ENCODE measurements at places on chromosomes 6 and 20.
A peak's percentile ranks its signal among the peaks of the same experiment; 100 is the strongest.

- no peak for DNase-seq
Observed at GRCh38 chr6:157755746-157756411, 67.2 kb upstream of the SNX9 start.

DNA sequence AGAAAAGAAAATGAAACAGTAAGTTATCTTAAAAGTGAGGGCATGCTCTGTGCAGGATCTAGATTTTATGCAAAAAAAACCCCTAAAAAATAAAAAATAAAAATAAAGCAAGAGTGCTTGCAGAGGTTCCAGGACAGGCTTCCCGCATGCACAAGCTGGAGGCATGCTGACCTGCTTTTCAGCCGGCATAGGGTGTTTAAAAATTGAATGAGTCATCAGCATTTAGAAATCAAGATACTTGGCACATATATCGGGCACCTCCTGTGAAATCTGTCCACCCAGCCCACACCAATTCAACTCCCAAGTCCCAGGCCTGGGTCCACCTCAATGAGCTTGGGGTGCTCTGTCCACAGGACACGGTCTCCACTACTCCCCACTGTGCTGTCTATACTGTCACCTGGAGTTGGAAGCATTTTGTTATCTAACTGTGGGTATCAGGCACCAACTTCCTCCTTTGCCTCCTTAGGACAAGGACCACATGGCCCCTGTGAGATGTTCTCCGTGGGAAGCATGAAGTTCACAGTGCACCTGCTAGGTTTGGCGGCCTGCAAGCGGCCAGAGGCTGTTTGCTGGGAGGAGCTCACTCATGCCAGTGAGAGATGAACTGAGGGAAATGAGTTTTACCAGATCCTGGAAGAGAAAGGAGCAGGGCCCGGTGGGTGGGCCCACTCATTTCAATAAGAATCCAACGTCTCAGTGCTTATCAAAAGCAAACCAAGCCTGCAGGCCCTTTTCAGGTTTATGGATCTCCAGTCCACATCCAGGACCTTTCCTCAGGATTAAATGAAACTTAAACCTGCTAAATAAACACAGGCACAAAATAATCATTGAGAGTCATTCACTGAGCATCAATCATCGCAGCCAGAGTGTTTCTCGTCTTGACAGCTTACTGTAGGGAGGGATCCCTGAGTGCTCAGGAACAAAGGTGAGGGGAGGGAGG is 121.1 kb downstream of the FOXA2 start:
- peak; percentile 35 for DNase-seq

DNA sequence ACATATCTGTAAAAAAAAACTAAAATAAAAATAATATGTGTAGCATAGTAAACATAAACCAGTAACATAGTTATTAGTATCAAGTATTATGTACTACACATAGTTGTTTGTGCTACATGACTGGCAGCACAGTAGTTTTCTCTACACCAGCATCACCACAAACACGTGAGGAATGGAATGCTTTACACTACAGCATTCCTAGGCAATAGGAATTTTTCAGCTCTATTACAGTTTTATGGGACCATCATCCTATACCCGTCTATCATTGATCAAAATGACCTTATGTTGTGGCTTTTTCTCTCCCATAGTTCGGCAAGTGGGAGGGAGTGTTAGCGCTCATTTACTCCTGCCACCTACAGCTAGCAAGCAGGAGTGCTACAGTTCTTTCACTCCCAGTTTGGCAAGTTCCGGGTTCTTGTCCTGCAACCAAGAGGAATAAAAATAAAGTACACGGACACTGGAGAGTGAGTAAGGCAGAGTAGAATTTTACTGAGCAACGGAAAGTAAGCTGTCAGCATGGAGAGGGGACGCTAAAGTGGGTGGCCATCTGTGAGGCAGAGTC is 196.8 kb upstream of the HSF2 start:
- DNase-seq: no peak

DNA sequence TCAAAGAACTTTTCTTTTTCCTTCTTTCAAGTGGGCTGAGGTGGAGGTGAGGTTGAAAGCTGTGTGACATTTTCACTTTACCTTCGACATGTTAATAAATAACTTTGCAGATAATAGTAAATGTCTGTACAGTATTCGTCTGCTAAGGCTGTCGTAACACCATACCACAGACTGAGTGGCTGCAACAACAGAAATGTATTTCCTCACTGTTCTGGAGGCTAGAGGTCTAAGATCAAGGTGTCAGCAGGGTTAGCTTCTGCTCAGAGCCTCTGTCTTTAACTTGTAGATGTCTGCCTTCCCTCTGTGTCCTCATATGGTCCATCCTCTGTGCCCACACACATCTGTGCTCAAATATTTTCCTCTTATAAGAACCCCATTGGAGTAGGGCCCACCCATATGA is 14.9 kb downstream of the PHACTR2 start:
- DNase-seq: no peak

DNA sequence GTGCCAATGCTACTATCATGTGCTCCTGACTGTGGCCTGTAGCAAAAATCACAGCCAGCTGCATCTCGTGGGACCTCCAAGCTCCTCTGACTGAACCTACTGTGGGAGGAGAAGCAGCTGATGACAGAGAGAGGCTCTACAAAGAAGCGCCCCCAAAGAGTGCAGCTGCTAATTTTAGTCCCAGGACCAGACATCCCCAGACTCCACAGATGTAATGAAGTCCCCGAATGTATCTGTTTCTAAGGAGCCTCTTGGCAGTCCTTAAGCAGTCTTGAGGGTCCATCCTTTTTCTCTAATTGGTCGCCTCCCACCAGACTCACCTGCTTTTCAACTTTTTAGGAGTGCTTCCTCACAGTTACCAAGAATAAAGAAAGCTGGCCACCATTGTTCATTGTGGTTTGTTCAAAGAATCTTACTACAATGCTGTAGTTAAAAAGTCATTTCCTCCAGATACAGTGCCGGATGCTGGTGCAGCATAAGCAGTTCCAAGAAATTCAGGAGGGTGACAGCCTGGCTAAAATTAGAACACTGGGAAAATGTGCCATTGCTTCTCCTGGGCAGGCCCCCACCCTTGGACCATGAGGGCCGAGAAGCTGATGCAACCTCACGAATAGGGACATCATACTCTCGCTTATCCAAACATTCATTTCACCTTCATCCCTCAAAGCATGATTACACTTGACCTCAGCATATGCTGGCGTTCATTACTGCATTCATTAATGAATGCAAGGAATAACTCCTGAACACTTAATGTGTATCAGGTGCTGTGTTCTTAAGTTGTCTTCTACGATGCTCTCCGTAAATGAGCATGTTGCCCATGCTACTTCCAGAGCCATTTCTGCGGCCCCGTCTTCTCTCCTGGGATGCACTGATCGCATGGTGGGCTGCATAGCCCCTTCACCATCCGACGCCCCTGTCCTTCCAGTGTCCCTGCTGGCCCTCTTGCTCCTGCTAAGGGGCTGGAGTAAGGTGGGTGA is 66.4 kb downstream of the LY86 start:
- DNase-seq: no peak

- DNase-seq: no peak
Observed at GRCh38 chr6:163085426-163085825, 329.1 kb upstream of the QKI start.

DNA sequence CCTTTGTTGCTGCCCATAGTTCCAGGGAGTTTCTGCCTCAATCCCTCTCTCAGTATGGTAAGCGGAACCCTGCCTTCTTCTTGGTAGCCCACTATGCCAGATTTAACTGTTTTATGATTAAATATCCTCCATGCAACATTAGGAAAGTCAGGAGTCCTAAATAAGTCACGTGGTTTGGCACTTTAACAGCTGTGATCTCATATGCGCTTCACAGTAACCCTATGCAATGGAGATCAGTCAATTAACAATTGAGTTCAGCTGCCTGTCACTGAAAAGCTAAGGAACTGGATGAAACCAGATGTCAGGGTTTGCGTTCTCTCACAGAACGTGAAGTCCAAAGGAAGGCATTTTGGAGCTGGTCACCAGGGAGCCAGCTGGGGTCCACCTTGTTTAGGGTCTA is 81.6 kb downstream of the PSMB1 start:
- DNase-seq: no peak

- no peak for DNase-seq
Observed at GRCh38 chr6:39279539-39279938, 34.7 kb downstream of the KCNK17 start.

DNA sequence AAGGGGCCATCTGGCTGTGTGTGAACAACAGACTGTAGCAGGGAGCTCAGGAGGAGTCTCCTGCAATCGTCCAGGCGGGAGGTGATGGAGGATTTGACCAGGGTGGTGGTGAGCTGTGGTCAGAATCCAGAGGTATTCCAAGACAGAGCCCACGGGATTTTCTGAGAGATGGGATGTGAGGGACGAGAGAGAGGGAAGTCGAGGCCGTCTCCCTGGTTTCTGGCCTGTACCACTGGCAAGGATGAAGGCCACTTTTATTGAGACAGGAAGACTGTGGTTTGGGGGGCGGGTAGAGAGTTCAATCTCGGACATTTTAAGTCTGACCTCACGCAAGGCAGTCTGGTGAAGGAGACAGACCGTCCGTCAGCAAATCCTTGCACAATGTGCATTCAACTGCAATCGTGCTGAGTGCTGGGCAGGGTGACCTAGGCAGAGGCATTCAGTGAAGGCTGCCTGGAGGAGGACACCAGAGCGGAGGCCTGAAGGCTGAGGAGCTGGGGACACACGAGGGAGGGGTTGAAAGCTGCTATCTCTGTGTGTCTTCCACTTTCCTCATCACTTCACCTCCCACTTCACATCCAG is 53.9 kb downstream of the PREX1 start:
- no peak for DNase-seq

- no peak for DNase-seq
Observed at GRCh38 chr20:49768204-49769047, 44.2 kb upstream of the SLC9A8 start.

DNA sequence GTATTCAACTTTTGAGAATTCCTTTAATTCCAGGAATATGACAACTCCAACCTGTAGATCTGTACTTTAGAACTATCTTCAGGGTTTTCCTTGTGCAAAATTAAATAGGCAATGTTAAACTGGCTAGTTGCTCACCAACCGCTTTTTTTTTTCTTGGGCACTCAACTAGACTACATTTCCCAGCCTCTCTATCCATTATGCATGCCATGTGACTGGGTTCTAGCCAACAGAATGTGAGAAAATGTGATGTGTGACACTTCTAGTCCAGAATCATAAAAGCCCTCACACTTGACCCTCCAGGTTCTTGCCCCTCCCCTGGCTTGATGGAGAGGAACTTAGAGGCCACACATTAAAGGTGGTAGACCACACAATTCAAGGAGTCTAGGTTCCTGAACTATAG is 166.0 kb downstream of the LMBRD1 start:
- DNase-seq: no peak

DNA sequence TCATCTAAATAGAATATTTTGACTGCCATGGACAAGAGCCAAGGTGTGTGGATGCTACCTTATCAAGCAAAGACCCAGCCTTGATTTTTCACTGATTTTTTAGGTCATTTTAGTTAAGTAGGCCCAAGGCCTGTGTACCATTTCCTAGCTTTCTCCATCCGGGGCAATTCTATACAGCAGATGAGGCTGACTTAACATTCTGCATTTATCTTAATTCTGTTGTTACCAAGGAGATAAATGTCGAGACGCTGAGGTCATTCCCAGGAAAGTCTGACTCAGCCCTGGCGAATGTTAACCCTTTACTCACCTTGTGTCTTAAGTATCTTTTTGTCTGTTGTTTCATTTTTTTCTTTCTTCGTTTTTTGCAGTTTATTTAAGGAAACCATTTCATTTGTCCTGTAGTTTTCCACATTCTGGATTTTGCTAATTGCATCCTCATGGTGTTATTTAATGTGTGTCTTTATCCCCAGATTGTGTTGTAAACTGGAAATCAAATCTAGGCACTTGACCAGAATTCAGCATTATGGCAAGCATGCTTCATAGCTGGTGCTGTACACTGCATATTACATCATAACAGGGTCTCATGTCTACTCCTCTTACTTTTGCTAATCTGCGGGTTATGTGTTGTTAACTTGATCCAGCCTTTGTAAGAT is 277.0 kb downstream of the CDKAL1 start:
- DNase-seq: no peak

- no peak for DNase-seq
Observed at GRCh38 chr6:154974485-154975149, 20.5 kb upstream of the TIAM2 start.

- DNase-seq: no peak
Observed at GRCh38 chr6:19472850-19473249, 364.3 kb upstream of the ID4 start.

GRCh38 chr6:133092771-133093170 is 148.4 kb upstream of the EYA4 start:
- no peak for DNase-seq

GRCh38 chr6:39048481-39049399 is at the start of gene GLP1R:
TSS of gene GLP1R (plus strand) at chr6:39048781. CDS start at chr6:39048841, 60 bp downstream.
- no peak for DNase-seq

DNA sequence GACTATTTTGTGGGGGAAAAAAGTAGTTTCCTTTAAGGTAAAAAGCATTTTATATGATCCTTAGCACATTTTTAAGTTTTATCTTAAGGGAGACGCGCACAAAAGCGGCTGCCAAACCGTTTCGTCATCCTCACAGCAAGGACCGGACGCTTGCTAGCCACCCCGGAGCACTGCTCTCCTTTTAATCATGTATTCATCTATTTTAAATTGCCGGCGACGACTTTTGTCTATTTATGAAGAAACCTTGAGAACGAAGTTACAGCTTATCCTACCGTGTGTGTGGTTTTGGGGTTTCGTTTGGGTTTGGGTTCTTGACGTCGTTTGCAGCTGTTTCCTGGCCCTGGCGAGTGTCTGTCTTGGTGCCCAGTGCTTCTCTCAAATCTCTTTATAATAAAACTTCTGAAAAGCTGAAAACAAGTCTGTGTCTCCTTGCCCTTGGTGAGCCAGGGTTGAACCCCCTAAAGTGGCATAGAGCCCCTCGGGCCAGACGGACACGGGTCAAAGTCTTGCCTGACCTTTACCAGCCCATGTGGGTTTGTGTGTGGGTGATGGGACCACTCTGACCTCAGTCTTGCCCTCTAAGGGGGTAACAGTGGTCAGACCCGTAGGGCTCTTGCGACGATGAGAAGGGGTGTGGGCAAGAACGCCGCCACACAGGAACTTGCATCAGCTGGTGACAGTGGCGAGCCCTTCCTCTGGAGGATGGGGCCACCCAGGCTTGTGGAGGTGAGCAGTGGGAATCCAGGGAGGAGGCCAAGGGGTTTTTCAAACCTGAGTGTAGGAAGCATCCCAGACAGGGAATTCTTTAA is 117.6 kb downstream of the JPH2 start:
- no peak for DNase-seq

DNA sequence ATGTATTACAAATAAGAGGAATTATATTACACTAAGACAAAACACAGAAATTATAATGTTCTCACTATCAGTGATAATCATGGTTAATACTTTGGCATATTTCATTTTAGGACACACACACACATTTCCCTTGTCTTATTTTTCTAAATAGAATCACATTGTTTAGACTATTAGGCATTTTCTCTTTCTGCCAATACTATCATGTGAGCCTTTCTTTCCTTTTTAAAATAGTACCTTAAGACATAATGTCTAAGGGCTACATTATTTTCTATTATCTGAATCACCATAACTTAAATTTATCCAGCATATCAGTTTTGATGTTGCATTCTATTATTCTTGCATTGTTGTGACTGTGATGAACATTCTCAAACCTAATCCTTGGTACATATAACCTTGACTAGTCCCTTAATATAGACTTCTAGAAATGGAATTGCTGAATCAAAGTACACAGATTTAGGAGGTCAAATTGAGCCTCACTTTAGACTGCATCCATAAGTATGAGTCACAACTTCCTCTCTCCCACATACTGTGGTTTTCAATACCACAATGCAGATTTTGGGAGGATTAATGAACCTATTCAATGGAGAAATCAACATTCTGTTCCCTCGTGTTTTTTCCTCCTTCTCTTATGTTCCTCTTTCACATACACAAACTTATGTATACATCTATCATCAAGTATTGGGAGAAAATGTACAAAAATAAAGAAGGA is 212.6 kb downstream of the MOXD1 start:
- DNase-seq: no peak

GRCh38 chr6:170088582-170088955 is 202.3 kb downstream of the DLL1 start:
- DNase-seq: no peak

Data from NCI-H526 treated with DMSO at 0.1 percent for 48 hours (cell line).